Left ventricle myocardium inferior (tissue), 1 donor: ENCODE measurements at places on chromosomes 7 and 10.

DNA sequence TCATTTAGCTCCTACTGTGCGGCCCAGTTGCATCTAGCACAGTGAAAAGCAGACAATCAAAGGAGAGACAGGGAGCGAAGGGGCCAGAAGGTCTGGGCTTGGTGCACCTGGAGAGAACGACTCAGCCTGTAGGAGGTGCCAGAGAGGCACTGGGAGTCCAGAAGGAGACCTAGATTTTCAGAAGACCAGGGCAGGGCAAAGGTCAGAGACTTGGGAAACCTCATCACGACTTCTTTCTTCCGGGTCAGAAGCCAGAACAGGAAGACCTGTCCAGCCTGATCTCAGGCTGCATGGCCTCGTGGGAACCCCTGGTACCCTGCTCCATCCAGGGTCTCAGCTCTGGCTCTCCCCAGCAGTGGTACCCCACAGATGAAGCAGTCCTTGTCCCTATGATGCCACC is 5.2 kb downstream of the AGAP3 start:
- no peak for DNase-seq

- DNase-seq = no peak
Observed at GRCh38 chr7:115511330-115511729, 519.2 kb downstream of the TFEC start.

GRCh38 chr7:21829731-21830130 is 116.0 kb downstream of the CDCA7L start:
- no peak for DNase-seq

DNA sequence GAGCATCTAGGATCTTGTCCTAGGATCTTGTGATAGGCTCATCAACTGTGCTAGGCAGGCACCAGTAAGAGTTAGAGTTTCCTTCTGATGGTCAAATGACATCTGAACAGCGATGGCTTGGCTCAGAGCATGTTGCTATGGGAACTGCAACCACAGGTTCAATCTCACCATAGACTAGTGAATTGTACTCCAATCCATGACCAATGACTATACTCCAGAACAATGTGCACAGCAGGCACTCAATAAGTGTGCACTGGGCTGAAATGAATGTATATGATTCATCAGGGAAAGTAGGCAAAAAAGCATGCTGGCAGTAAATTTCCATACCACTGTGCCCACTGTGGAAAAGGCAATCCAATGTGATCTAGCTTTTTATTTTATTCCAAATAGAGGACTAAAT is 163.6 kb upstream of the HPS1 start:
- no peak for DNase-seq

DNA sequence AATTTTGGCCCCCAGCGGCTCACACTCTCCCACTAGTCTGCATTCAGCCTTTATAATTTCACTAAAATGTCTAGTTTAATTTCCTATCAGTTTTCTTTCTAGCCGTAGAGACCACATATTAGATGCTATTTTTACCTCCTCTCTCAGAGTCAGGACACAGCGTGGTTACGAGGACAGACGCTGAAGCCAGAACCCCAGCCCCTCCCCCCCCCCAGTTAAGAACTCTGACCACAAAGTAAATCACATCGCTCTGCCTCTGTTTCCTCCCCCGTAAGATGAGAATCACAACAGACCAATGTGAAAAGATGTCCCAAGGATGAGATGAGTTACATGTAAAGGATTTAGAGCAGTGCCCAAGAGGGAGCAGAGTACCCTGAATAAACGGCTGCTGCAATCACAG is 11.1 kb upstream of the TARP start:
- DNase-seq = no peak

DNA sequence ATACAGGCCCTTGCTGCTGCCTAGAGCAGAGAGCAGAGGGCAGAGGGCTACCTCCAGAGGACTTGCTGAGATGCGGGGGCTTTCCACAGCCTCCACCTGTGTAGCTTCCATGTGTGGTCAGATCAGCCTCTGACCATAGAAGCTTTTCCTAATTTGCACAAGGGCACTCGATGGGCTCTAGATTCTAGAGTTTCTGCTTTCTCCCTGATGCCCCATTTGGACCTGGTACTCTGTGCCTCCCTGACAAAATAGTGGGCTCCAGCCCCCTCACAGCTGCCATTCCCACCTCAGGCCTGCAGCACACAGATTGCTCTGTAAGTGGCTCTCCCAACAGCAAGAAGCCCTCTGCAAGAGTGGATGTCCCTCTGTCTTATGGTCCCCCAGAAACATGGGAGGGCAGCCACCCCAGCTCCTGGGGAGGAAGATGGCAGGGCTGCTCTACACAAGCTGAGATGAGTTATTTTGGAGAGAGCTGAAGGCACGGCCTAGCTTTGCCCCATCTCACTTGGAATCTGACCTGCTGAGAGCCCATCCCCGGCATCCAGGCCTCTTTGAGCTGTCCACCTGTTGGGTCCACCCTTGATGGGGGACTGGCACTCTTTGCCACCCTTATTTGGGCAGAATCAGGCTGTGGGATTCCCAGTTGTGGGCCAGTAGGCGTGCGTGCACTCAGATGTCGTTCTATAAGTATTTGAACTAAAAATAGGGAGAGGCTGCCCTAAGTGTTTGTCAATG is 16.7 kb downstream of the TMEM273 start:
- no peak for DNase-seq

GRCh38 chr10:124320778-124321432 is 97.8 kb downstream of the OAT start:
- no peak for DNase-seq

GRCh38 chr7:114785496-114785895 is 136.4 kb upstream of the MDFIC start:
- no peak for DNase-seq

GRCh38 chr7:95865716-95866371 is 93.5 kb downstream of the DYNC1I1 start:
- DNase-seq = no peak

DNA sequence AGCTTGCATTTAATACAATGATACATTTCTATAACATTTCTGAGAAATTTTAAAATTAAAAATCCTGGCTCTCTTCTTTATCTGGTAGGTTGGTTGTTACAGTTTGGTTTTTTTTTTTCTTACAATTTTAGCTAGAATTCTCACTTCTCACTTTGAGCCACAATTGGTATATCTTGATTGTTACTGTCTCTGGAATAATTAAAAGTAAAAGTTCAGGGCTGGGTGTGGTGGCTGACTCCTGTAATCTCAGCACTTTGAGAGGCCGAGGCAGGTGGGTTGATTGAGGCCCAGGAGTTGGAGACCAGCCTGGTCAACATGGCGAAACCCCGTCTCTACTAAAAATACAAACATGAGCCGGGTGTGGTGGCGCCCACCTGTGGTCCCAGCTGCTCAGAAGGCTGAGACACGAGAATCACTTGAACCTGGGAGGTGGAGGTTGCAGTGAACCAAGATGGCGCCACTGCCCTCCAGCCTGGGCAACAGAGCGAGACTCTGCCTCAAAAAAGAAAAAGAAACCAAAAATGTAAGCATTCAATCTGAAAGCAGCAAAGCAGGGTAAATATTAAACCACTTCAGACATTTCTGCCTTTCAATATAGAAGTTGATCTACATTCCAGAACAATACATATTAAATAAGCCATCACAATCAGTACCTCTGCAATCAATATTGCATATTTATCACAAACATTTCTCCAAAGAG is 88.6 kb upstream of the PFKP start:
- DNase-seq = no peak

DNA sequence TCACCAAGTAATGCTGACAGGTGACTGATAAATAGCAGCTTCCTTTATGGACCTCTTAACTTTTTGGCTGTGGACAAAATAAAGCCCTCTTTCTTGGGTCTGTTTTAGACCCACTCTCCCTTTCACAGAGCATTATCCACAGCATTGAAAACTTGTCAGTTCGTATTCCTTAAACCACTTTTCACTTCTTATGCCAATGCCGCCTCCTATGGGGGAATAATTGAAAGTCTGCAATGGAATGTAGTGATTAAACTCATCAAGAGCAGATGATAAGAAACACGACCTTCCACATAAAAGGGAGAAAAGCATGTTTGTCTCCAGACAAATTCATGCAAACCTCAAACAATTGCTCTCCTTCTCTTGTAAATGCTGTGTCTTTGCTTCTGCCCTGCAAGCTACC is 153.4 kb downstream of the SORCS1 start:
- no peak for DNase-seq

GRCh38 chr7:121547544-121548092 is 151.5 kb upstream of the FAM3C start:
- no peak for DNase-seq

GRCh38 chr7:156722043-156722826 is 81.7 kb downstream of the RNF32 start:
- DNase-seq = no peak

DNA sequence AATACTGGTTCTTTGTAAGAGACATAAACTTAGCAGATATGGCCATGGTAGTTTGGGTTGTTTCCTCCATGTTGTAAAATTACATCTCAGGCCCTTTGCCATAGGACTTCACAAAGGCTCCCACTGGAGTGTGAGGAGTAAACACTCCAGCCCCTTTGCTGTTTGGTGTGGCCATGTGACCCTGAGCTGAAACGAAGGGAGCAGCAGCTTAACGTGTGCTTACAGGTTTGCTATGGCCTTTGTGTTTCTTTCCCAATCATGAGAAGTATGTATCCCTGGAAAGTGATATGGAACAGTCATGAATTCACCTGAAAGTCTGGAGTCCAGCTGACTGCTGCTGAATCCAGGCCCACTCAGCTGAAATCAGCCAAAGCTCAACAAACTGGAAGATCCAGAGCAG is 23.8 kb upstream of the SFTPA1 start:
- no peak for DNase-seq

GRCh38 chr7:115707258-115708012 is 323.1 kb downstream of the TFEC start:
- no peak for DNase-seq

DNA sequence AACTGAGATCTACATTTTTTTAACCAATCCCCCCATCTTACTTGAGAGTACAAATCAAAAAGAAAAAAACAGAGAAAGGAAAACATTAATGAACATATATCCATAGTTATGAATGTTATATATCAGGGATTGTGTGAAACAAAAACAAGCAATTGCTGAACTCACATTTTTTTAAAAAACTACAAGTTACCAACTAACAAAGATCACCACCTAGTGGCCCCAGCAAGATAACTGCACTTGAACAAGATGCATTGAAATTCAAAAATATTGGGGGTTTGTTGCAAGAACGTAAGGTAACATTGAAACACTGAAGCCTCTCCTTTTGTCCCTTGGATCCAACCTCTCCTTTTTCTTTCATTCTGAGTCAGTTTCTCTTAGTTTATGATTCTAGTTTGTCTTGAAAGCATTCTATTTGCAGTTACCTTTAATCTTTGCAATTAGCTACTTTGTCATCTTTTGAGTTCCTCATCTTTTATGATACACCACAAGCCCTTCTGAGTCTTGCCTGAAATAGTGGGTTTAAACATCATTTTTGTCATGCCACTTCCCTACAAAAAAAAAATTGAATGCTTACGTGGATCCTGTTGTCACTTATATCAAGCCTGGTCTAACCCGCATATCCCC is 87.3 kb upstream of the TES start:
- DNase-seq = no peak

DNA sequence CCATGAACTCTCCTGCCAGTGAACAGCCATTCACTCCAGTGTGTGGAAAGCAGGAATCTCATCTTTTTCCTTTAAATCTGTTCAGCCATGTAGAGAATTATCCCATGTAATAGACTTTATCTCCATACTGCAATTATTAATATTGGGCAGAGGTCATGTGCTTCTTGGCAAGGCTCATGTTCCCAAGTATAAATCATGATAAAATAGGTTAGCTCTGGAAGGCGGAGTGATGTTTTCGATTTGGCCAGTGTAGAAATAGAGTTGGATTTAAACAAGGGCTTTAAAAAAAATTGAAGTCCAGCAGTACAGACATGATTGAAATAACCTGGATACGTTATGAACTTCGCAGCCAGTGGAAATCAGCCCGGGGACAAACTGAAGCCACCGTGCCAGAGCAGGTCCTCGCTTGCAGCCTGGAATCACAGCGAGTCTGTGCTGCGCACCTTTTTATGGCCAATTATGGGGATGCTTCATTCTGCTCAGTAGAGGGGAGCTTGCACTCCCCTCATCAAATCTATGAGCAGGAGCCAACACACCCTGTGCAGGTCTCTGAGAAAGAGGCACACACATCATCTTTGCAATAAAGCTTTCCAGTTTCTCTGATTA is 654.0 kb upstream of the MKI67 start:
- DNase-seq = no peak

GRCh38 chr10:43925793-43926192 is 277.1 kb upstream of the ZNF32 start:
- DNase-seq = no peak

DNA sequence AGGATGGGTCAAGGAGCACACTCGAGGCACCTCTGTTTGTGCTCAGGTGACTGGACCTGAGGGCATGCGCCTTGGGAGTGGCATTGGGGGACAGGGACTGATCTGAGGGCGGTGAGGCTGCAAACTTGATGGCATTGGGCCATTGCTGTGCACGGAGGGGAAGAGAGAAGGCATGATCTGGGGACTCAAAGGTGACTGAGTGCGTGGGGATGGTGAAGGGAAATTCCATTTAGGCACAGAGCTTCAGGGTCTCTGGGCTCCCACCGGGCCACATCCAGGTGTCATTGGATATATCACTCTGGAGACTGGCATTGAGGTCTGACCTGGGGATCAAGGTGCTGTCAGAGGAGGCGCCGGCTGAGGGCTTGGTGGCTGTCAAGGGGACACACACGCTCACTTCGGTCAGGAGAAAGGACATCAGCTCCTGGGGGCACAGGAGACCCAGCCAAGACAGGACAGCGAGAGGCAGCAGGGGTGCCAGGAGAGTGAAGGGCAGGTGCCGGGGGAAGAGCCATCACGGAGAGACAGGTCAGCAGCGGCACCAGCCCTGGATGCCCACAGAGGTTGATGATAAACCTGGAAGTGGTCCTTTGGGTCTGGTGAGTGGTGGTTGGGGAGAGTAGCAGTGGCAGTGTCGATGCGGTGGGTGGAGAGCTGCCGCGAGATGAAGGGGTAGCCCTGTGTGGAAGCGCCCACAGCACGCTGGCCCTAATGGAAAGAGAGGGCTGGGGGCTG is 5.5 kb downstream of the ADCK2 start:
- no peak for DNase-seq

- DNase-seq = no peak
Observed at GRCh38 chr10:43902842-43903241, 254.2 kb upstream of the ZNF32 start.

- DNase-seq = no peak
Observed at GRCh38 chr7:112572669-112573301, 92.0 kb downstream of the LSMEM1 start.

DNA sequence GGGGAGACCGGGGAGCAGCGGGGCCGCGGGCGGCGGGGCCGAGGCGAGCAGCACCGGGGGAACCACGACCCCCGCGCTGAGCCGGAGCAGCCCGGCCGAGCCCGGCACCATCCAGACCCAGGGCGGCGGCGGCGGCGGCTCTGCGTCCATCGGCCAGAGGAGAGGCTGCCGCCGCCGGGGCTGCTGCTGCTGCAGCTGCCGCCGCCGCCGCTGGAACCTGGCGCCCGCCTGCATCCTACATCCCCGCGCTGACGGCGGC is 190 bp downstream of the TCERG1L start:
- no peak for DNase-seq

DNA sequence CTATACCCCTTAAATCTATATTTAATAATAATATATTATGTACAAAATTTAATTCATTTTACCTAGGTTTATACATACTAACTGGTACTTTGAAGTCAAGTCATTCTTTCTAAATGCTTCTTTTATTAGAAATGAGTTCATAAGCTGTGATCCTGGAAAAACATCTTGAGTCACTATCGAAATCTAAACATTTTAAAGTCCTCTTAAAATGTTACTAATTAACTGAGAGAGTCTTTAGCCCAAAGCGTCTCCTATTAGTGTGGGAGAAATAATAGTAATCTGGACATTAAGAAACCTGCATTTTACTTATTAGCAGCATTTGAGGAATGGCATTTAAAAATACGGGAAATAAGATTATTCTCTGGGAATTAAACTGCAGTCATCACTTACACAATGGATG is 142.7 kb downstream of the CTNNA3 start:
- no peak for DNase-seq
